Mammary epithelial cell (primary cell): ENCODE measurements at places on chromosomes 2 and 18. TPM values are rescaled to one million over a fixed set of nuclear protein-coding genes. Genes with fewer than 3 reads are reported as not detected.

Gene SKOR2
- not detected for polyA plus RNA-seq

Gene FAHD2B
- polyA plus RNA-seq = 9.0 TPM

Gene NPAS2
- 50.5 TPM for polyA plus RNA-seq

Gene GNLY
- polyA plus RNA-seq = not detected

Gene TCF23
- not detected for polyA plus RNA-seq

Gene POLE4
- 34.3 TPM for polyA plus RNA-seq
